ENCODE measurements at places on chromosomes 4 and X.

GRCh38 chrX:43618366-43619205 lies 37.5 kb upstream of the MAOA start:
- DNase-seq = no peak

GRCh38 chrX:123447506-123447905 lies 263.4 kb downstream of the GRIA3 start:
- no peak for DNase-seq

GRCh38 chrX:19602866-19603622 lies 87.7 kb upstream of the MAP3K15 start:
- no peak for DNase-seq

DNA sequence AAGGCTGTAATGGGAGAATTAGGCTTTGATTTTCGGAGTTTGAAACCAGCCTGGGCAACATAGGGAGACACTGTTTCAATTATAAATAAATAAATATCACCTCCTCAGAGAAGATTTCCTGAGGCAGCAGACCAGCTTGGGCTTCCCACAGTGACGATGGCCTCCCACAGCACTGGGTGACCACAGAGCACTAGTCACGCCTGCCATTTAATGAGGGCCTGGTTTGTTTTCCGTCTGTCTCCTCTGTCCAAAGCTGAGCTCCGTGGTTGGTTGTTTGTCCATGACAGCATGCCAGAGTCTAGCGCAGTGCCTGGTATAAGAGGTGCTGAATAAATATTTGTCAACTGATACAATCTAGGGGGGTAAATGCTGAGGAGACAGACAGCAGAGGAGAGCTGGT lies 10.4 kb upstream of the PDGFRA start:
- DNase-seq = no peak

GRCh38 chrX:69127466-69127865 lies 37.8 kb downstream of the PJA1 start:
- DNase-seq = no peak
